ENCODE measurements at places on chromosomes 5 and 9.

DNA sequence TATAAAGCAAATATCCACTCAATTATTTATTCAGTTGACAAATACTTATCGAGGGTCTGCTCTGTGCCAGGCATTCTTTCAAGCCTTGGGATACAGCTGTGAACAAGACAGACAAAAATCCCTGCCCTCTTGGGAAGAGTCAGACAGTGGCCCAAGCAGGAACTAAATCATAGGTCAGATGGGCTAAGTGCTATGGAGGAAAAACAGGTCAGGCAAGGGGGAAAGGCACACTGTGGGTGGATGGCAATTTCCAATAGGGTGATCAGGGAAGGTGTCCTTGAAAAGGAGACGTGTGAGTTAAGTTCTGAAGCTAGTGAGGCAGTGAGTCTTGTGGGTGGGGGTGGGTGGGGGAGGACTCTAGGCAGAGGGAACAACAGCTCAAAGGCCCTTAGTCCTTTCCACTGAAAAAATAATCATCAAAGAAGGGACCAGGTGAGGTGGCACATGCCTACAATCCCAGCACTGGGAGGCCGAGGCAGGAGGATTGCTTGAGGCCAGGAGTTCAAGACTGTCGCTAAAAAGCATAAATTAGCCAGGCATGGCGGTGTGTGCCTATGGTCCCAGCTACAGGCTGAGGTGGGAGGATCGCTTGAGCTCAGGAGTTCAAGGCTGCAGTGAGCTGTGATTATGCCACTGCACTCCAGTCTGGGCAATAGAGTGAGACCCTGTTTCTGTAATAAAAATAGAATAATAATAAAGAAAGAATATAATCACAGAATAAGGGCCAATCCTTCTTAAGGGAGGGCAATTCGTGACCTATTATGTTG lies 95.2 kb upstream of the CPEB4 start:
- DNase-seq = no peak

DNA sequence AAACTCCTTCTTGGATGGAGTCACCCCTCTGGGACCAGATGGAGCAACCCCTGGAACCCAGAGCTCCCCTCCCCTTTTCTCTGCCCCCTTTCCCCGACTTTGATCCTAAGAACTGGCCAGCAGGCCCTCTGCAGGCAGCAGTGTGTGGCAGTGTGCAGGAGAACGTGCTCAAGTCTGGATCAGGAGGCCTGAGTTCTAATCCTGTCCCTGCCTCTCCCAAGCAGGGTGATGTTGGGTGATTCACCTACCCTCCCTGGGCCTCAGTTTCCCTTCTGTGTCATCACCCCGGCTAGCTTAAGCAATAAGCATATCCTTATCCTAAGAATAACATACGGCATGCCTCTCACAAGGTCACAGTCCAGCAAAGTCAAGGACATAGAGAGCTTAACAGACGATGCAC lies 67.6 kb downstream of the C9orf50 start:
- DNase-seq = no peak

- no peak for DNase-seq
Measured at GRCh38 chr9:136241542-136241941, 4.1 kb downstream of the QSOX2 start.

DNA sequence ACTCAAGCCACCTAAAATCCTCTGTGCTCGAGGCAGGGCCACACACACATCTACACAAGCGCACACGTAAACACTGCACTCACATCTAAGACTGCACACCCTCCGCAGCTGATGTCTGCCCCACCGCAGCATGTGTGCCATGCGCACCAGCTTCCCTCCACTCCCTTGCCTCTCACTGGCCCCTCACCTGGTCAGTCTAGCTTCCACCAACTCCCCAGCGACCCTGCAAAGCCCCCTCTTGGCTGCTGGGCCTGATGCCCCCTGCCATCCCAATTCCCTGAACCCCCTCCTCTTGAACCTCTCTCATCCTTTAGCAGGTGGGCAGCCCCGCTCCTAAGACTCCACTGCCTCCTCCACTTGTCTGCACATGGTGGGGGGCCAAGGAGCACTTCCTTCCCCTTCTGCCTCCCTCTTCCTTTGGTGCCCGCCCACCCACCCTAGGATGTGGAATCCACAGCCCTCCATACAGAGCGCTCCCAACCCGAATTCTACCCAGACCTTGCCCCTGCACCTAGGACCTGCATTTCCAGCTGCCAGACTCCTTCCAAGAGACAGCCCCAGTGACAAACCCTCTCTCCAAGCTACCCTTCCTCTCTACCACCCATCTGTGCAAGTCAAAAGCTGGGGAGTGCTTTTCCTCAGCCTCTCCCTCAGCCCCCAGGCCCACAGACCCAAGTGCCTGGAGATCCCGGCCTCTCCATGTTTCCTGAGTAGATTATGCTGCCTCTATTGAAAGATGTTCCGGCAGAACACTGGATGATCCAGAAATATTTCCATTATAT lies 23.9 kb downstream of the ADAMTS2 start:
- no peak for DNase-seq
